ENCODE measurements at places on chromosomes 7 and 10.

DNA sequence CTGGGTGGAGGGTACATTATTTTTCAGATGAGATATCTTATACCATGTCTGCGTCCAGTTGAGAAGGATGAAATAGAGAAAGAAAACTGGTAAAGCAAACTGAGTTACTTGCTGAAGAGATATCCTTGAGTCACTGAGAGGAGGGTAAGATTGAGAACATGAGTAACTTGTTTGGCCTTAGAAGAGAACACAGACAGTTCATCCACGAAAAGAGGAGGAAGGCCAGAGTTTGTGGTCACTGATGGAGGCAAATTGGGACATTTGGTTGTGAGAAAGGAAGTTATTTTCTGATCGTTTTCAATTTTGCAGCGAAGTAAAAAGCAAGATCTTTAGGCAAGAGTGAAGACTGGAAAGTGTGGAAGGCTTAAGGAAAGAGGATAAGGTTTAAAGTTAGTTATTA, 15.6 kb downstream of the MBL2 start:
- no peak overlapping the region for H3K27ac ChIP-seq
- H3K4me1 ChIP-seq: no peaks in the 10 kb centered on the region
- no peaks in the 10 kb centered on the region for H3K36me3 ChIP-seq
- DNase-seq: no peak
- H3K27me3 ChIP-seq: no peaks in the 10 kb centered on the region

GRCh38 chr7:55121249-55121648, 102.4 kb downstream of the EGFR start:
- no peaks in the 10 kb centered on the region for H3K4me1 ChIP-seq
- no peaks in the 10 kb centered on the region for H3K36me3 ChIP-seq
- H3K27me3 ChIP-seq: peaks cover 33% of the 10 kb centered on the region

DNA sequence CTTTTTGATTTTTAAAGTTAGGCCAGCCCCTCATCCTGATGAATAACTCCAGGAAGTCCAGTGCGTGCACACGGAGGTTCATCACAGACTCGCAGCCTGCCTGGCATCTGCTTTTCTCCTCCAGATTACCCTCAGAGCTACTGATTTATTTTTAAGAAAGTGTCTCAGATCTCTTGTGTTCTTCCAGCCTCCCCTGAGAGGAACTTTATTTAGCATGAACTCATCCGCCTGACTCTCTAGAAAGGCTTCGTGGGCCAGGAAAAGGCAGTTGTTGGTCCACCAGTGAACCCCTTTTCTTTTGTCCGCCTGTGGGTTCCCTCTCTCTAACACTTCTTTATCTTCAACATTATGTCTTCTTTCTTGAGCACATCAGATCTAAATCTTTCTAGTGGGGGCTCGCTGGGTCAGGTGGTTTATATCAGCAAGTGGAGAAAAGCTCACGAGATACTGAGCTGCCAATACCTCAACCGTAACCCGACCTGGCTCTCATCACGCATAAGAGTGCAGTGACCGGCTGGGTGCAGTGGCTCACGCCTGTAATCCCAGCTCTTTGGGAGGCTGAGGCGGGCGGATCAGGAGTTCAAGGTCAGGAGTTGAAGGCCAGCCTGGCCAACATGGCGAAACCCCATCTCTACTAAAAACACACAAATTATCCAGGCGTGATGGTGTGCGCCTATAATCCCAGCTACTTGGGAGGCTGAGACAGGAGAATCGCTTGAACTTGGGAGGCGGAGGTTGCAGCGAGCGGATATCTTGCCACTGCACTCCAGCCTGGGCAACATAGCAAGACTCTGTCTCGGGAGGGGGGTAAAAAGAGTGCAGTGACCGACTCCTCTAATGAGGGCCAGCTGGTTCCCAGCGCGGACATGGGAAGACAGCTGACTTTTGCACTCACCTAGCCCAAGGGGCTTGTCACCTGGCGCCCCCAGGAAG, 162.3 kb downstream of the CCDC3 start:
- no peak overlapping the region for H3K4me3 ChIP-seq
- H3K27ac ChIP-seq: no peak overlapping the region
- H3K4me1 ChIP-seq: peaks cover 8% of the 10 kb centered on the region
- H3K27me3 ChIP-seq: peaks cover 11% of the 10 kb centered on the region
- no peaks in the 10 kb centered on the region for H3K36me3 ChIP-seq

- H3K36me3 ChIP-seq: peaks cover 3% of the 10 kb centered on the region
- no peak overlapping the region for H3K4me3 ChIP-seq
- H3K27ac ChIP-seq: no peak overlapping the region
- H3K4me1 ChIP-seq: peaks cover 3% of the 10 kb centered on the region
Observed at GRCh38 chr7:156034397-156034796, 222.1 kb upstream of the SHH start.

DNA sequence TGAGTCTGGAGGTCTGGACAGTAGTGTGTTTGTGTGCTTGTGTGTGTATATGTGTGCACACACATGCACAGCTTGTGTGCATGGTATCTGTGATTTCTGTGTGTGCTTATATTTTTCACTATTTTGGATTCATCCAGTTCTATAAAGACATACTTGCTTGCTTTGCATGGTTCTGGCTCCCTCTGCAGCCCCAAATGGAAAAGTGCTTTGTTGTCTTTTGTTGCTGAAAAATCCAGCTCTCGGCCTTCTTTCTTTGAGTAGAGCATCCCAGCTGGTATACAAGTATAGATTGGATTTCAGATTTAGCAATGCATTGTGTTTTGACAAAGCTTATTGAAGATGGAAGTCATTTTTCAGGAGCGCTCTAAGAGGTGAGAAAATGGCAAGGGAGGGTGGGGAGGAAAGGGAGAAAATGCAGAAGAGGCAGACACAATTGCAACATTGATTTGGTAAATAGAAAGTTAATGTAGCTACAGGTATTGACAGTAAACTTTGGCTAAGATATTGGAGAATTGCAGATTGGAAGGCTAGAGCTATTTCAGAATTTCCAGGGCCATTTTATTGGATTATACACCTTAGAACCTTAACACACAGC, 333.9 kb downstream of the AUTS2 start:
- H3K4me3 ChIP-seq: no peak overlapping the region
- H3K27me3 ChIP-seq: no peaks in the 10 kb centered on the region
- H3K36me3 ChIP-seq: no peaks in the 10 kb centered on the region
- H3K4me1 ChIP-seq: no peaks in the 10 kb centered on the region

DNA sequence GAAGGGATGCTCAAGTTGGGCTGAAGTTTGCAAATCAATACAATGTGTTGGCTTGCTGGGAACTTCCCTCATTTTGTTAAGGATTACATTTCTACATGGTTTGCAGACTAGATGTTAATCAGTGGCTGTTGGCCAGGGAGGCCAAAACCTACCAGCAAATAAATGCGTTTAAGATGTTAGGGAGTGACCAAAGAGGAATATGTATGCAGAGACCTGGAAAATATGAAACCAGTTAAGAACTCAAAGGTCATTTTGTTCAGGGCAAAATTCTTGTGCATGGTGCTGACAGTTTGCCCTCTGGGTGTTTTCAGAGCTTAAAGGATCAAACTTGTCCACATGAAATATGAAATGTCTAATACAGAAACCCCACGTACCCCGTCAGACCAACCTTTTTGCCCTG, 30.3 kb downstream of the GATA3 start:
- peaks cover 10% of the 10 kb centered on the region for H3K4me1 ChIP-seq
- H3K4me3 ChIP-seq: no peak overlapping the region
- peaks cover 2% of the 10 kb centered on the region for H3K36me3 ChIP-seq
- no peak overlapping the region for H3K27ac ChIP-seq

DNA sequence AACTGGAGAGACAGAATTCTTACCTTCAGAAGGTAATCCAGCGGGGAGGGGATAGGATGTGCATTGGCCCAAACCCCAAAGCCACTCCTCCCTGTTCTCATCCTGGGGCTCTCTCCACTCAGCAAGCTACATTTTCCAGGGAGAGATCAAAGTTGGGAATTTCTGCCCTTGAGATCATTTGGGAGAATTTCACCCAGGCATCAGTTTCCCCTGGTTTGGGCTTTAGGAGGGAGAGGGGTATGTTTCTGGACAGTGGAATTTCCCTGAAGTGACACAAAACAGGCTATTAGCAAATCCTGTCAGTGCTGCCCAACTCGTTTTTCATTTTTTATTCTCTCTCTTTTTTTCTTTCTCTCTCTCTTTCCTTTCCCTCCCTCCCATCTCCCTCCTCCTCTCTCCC, 35.7 kb downstream of the CYP17A1 start:
- no peak for DNase-seq
- H3K27ac ChIP-seq: no peak overlapping the region
- H3K4me1 ChIP-seq: peaks cover 19% of the 10 kb centered on the region
- H3K36me3 ChIP-seq: peaks cover 5% of the 10 kb centered on the region

DNA sequence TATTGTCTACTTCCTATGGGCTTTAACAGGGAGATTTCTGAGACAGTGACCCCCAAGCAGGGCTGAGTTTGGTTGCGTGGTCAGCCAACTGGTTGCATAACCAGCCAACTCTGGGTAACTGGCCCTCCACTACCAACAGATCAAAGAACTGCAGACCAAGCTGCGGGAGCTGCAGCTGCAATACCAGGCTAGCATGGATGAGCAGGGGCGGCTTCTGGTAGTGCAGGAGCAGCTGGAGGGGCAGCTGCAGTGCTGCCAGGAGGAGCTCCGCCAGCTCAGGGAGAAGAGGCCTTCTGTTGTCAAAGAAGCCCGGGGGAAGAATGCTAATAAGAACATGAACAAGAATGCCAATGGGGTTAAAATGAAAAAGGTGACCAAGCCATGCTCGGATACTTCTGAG, 15.7 kb upstream of the FLNC start:
- no peaks in the 10 kb centered on the region for H3K36me3 ChIP-seq
- DNase-seq: no peak
- H3K4me3 ChIP-seq: no peak overlapping the region
- H3K4me1 ChIP-seq: peaks cover 10% of the 10 kb centered on the region

DNA sequence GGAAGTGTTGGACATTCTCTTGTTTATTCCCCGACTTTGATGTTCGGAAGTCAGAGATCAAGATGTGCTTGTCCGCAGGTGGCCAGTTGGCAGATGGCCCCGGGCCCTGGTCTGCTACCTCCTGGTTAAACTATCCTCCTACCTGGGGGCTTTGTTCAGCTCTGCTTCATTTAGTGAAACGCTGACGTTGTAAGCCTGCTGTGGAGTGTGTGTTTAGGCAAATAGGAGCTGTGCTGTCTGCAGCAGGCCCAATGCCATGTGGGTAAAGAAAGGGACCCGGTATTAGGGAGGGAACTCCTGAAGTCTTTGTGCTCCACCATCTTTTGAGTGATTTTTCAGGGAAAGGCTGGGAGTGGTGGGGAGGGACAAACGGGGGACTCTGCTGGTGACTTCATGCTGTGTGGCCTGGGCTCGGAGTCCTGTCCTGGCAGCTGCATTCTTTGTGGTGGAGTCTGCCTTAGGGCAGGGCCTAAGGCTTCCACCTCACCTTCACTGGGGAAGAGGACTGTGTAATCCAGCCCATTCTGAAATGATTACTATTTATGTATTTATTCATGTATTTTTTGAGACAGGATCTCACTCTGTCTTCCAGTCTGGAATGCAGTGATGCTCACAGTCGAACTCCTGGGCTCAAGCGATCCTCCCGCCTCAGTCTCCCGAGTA, 171.1 kb upstream of the KLF6 start:
- no peak overlapping the region for H3K4me3 ChIP-seq
- H3K36me3 ChIP-seq: no peaks in the 10 kb centered on the region
- H3K27ac ChIP-seq: no peak overlapping the region
- DNase-seq: no peak
- peaks cover 8% of the 10 kb centered on the region for H3K4me1 ChIP-seq

- H3K27ac ChIP-seq: no peak overlapping the region
- peaks cover 4% of the 10 kb centered on the region for H3K27me3 ChIP-seq
Observed at GRCh38 chr10:104045151-104046089, 40.3 kb downstream of the COL17A1 start.

DNA sequence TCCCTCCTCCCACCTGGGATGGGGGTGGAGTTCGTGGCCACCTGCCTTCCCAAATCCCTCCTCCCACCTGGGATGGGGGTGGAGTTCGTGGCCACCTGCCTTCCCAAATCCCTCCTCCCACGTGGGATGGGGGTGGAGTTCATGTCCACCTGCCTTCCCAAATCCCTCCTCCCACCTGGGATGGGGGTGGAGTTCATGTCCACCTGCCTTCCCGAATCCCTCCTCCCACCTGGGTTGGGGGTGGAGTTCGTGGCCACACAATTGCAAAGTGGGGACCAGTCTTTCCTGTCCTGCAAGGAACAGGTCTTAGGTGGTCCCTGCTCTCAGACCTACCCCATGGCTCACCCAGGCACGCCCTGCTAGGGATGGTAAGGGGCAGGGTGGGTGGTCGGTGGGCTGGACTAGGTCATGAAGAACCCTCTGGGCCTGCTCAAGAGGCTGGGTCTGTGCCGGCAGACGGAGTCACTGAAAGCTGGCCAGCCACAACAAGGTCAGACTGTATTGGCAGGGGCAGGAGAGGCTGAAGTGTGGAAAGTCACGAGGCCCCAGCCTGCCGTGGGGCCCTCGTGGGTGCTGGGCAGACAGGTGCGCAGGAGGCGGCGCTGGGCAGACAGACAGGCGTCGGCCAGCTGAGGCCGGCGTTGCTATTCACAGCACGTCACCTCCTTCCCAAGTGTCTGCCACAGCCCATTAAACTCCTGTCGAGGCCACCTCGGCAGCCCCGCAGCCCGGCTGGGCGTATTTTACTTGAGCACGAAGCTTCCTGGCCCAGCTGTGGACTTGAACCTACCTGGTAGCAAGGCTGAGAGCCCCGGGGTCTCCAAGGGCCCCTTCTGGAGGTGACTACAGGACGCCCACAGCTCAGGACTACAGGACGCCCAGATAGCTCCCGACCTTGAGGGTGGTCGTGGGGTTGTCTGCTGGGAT, 4.1 kb downstream of the KNDC1 start:
- H3K36me3 ChIP-seq: no peaks in the 10 kb centered on the region
- no peak overlapping the region for H3K4me3 ChIP-seq
- H3K27me3 ChIP-seq: peaks cover 9% of the 10 kb centered on the region
- no peak overlapping the region for H3K27ac ChIP-seq
- DNase-seq: no peak
- no peaks in the 10 kb centered on the region for H3K4me1 ChIP-seq

- no peaks in the 10 kb centered on the region for H3K36me3 ChIP-seq
- no peak overlapping the region for H3K4me3 ChIP-seq
- H3K4me1 ChIP-seq: no peaks in the 10 kb centered on the region
- no peak for DNase-seq
- no peak overlapping the region for H3K27ac ChIP-seq
Observed at GRCh38 chr10:69835875-69836730, 34.4 kb downstream of the COL13A1 start.

DNA sequence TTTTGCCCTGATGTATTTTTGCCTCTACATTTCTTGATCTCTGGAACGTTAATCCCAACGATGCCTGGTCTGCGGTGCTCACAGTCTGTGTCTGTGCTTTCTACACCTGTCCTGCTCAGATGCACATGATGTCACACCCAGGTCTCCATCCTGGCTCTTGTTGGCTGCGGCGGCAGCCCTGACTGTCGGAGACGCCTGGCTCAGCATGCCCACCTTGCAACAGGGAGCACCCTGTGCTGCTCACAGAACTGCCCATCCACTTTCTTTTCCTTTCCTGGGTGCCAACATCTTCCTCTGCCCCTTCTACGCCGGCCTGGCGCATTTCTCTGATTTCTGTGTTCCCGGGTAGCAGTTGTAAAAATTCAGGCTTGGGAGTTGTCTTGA, 106.2 kb downstream of the CUX1 start:
- no peak for DNase-seq
- peaks cover 19% of the 10 kb centered on the region for H3K4me1 ChIP-seq
- no peak overlapping the region for H3K4me3 ChIP-seq

GRCh38 chr10:32379318-32379949, 32.5 kb upstream of the EPC1 start:
- no peak for DNase-seq
- H3K4me1 ChIP-seq: peaks cover 11% of the 10 kb centered on the region
- H3K27me3 ChIP-seq: no peaks in the 10 kb centered on the region
- H3K36me3 ChIP-seq: no peaks in the 10 kb centered on the region
- H3K27ac ChIP-seq: no peak overlapping the region

All from T-helper 17 cell (primary cell).